Tibial nerve (tissue), 4 donors: ENCODE measurements at places on chromosomes 4 and X. TPM values are rescaled to one million over a fixed set of nuclear protein-coding genes. Genes with fewer than 3 reads are reported as not detected.

GRCh38 chr4:150546286-150546685, 35.7 kb upstream of the MAB21L2 start:
- DNase-seq: no peak

- DNase-seq: no peak
Observed at GRCh38 chr4:41880022-41880837, 55.0 kb upstream of the TMEM33 start.

DNA sequence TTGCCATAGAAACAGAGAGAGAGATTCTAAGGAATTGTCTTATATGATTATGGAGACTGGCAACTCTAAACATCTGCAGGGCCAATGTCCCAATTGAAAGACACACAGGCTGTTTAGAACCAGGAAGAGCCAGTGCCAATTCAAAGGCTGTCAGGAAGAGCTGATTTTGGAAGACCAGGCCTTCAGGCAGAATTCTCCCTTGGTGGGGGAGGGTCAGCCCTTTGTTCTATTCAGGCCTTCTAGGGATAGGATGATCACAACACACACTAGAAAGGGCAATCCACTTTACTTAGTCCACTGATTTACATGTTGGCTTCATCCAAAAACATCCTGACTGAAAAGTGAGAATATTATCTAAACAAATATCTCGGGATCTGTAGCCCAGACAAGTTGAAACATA, 15.2 kb downstream of the C4orf46 start:
- no peak for DNase-seq

DNA sequence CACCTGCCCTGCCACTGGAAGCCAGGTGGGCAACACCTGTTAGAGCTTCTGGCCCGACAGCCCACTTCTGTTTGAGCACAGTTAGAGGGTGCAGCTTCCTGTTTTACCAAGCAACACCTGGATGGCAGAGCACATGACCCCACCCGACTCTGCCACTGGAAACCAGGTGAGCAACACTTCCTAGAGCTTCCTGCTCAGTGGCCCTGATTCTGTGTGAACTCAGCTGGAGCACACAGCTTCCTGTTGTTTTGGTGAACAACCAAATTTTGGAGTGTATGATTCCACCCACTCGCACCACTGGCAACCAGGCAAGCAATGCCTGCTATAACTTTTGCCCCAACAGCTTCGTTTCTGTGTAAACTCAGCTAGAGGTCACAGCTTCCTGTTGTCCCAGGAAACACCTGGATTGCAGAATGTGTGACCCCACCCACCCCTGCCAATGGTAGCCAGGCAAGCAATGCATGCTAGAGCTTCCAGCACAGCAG, 163.8 kb upstream of the KLF8 start:
- no peak for DNase-seq

Gene PSAPL1
- total RNA-seq: not detected

GRCh38 chrX:136742721-136743379, 37.9 kb downstream of the ARHGEF6 start:
- DNase-seq: no peak

GRCh38 chrX:18228069-18228468, 7.4 kb upstream of the BEND2 start:
- DNase-seq: no peak

DNA sequence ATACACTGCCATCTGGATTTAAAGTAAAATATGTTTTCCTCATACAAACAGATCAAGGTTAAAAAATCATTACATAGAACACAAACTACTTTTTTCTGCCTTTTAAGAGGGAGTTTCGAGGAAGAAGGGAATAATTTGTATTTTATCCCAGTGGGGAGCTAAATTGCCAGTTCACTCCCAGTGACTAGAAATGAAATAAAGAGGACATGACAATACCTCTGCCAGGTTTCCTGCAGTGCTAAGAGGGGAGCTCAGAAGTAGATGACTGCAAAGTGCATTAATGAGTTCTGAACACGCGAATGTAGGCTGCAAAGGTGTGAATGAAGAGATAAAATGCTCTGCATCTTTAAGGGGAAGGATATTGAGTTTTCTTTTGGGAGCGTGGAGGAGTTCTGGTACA, 69.7 kb downstream of the SRPX start:
- DNase-seq: no peak

- DNase-seq: no peak
Observed at GRCh38 chrX:121120690-121121605, 73.5 kb downstream of the GLUD2 start.

DNA sequence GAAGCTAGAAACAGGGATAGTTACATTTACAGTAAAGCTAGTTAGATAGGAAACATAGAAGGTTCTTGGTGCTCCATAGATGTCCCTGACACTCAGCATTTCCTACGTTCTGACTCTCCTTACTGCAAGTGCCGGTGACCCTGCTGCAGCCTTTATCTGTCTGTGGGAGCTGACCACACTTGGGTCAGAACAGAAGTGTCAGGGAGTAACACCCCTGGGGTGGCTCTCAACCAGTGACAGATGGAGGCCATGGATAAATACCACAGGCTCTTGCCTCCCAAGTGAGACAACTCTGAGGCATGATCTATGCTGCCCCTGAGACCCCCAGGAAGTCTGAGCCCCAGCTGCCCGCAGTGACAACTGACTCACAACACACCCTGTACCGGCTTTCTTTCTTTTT, 69.8 kb downstream of the ANXA3 start:
- DNase-seq: no peak

DNA sequence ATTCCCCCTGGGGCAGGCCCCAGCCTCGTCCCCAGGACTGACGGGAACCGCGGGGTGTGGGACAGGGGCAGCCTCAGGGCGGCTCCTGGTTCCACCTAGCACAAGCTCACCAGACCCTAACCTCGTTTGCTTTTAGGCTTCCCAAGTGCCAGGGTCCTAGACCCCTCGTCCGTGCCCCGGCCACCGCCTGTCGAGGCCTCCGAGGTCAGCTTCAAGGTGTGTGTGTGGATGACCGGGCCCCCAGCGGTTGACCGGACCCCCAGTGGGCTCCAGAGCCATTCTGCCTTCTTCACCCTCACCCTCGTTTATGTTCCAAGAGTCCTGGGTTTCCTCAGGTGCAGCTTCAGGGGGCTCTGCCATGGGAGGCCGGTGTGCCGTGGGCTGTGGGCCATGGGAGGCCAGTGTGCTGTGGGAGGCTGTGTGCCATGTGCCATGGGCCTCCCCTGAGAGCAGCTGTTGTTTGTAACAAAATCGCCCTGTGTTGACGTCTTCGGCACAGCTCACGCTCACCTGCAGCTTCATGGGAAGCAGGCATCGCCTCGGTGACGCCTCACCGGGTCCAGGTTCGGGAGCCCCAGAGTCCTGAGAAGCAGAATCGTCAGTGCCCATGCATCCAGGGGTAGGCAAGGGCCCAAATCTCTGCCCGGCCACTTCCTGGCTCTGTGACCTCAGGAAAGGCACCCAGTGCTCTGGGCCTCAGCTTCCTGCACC, 43.0 kb upstream of the HMX1 start:
- DNase-seq: no peak

Gene SFRP2
- 23.6 TPM for total RNA-seq

Gene TBL1X
- total RNA-seq: 25.2 TPM

GRCh38 chr4:38279650-38280322, 319.6 kb downstream of the PTTG2 start:
- DNase-seq: no peak

- DNase-seq: no peak
Observed at GRCh38 chrX:104679175-104679574, 113.2 kb downstream of the IL1RAPL2 start.

- no peak for DNase-seq
Observed at GRCh38 chr4:102431608-102431961, 69.6 kb upstream of the NFKB1 start.

DNA sequence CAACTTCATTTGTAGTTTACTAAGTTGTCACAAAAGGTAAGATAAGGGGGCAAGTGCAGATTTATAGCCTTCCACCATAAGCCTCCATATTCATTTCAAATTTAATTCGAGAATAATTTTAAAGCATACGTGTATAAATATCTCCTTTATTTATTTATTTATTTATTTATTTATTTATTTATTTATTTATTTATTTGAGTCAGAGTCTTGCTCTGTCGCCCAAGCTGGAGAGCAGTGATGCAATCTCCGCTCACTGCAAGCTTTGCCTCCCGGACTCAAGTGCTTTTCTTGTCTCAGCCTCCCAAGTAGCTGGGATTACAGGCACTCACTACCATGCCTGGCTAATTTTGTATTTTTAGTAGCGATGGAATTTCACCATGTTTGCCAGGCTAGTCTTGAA, 523.4 kb downstream of the FAT4 start:
- no peak for DNase-seq

Gene GPM6B
- total RNA-seq: 199 TPM

DNA sequence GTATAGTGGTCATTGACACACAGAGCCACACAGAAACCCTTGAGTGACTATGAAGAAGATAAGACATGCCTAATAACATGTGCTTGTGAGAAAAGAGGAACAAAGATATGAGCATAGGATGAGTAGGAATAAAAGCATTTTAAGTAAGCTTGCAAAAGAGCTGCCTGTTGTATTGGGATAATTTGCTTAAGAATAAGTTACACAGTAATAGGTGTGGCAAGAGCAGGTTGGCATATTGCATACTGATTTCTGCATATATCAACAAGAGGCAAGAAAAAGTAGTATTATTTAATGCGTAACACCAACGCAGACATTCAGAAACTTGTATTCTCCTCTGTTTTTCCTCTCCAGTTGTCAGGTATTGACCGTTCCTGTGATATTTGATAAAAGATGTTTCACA, 111.5 kb upstream of the UGT8 start:
- DNase-seq: no peak

Gene SGMS2
- 76.6 TPM for total RNA-seq

DNA sequence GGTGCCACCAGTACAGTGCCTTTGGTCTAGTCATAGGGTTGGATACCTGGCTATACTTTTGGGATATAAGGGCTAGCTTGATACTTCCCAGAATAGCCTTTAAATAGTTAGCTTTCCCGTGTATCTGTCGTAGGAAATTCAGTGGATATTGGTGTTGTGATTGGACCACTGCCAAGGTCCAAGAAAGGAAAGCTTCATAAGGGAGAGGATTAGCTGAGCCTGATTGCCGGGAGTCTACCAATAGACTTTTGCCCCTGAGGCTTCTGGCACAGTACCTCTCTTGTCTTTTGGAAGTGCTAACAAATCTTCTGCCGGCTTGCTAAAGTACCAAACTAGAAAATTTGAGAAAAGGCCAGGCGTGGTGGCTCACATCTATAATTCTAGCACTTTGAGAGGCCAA, 350.6 kb downstream of the CHIC1 start:
- peak; percentile 4 for DNase-seq

DNA sequence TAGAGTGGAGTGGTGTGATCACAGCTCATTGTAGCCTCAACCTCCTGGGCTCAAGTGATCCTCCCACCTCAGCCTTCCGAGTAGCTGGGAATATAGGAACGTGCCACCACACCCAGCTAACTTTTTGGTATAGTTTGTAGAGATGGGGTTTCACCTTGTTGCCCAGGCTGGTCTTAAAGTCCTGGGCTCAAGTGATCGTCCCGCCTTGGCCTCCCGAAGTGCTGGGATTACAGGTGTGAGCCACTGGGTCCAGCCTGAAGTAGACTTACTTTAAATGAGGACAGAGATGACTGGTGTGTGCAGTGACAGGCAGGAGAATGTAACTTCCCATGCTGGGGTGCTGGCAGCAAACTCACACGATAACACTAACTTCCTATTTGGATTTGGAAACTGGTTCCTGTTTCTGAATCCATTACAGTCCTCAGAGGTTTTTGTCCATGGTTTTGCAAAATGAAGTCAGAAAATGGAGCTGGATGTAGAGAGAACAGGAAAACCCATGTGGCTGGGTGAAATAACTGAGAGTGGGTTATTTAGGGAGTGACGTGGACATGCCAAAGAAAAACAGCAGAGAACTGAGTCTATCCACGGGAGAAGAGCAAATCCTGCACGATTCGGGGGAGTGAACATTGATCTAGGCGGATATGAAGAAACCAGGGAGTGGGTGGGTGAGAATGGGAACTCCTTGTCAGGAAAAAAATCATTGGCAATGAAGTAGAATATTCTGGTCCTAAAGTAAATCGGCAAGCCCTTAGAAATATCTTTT, 95.6 kb downstream of the GATB start:
- no peak for DNase-seq

DNA sequence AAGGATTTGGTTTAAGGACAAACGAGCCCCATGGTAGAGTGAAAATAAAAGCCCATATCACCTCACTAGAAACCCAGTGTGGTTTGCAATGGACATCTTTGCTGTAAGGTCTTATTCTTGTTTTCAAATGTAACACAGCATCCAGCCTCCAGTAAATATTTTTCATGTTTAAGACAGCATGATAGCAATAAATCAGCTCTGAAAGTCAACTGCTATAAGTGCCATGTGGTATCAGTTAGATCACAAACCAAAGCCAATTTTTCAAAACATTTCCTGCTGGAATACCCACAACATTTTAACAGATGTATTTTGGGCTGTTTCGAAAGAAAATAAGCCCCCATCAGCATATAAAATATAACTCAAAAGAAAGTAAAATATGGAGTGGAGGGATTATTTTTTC, 24.0 kb upstream of the SCML1 start:
- no peak for DNase-seq

DNA sequence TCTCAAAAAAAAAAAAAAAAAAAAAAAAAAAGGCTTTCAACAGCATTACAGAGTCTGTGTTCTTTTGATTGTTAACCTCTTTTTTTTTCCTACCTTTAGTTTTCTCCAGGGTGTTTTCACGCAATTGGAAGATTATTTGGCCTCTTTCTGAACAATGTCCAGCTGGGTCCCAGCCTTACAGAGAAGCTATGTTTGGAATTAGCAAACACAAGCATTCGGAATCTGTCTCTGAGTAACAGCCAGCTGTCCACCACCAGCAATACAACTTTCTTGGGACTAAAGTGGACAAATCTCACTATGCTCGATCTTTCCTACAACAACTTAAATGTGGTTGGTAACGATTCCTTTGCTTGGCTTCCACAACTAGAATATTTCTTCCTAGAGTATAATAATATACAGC, 13.3 kb downstream of the TLR3 start:
- no peak for DNase-seq

Gene GAB1
- 94.6 TPM for total RNA-seq

DNA sequence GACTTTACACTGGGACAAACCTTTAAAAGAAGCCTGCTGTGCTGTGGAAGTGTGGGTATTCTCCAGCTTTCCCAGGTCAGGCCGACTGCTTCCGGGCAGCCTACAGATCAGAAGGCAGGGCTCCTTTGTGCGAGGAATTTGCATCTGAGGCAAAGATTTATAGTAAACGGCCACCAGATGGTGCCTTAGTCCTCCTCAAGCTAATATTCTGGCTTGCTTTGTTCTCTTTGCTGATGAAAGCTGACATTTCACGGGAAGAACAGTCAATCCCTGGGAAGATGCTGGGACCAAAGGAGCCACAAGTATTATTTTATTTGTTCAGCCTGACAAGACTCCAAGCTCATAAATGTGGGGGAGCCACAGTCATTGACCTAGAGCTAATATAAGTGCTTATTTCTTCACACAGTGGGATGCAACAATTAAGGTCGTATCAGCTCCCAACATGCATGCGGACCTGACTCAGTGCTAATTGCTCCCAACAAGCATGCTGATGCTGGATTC, 120.7 kb upstream of the TRIM2 start:
- peak; percentile 55 for DNase-seq
